Stimulated activated CD4-positive, alpha-beta T cell treated with anti-CD3 and anti-CD28 coated beads, Interleukin-1b, Interleukin-23, amount 100 ng/mL, for 4 hours (primary cell): ENCODE measurements at places on chromosomes 1 and 21.

- DNase-seq, result no peak
Observed at GRCh38 chr1:40312238-40313205, 4.6 kb downstream of the COL9A2 start.

DNA sequence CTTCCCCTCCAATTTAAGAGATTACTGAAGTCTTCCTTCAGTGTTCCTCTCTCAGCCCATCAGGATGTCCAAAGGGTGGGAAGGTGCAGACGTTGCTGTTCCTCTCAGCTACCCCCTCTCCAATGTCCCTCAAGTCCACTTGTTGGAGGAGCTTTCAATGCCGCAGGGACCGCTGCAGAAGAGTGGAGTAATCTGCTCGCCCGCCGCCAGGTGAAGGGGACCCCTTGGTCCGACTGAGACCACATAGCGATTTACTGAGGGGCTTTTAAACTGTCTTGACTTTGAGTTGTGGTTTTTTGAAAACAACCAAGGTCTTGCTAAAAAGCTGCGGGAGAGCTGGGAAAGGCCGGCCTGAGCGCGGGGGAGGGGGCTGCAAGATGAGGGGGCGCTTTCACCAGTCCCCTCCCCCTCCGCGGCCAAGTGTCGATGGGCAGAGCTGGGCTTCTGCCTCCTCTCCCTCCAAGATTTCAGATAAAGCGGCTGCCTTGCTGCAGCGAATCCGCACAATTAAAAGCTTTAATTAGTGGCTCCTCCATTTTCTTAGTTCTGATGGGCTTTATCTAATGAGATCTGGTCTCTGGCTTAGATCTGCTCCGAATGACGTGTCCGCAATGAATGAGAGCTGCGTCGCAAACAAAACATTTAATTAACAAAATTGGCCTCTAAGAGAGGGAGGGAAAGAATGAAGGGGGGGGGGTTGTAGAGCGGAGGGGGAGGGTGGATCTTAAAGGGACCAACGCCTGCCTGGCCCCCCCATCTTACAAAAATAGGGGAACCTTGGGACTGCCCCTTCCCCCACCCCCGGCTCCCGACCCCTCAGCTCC lies 5.9 kb downstream of the LMO4 start:
- DNase-seq, result no peak

- DNase-seq, result no peak
Observed at GRCh38 chr1:43537423-43538142, 6.9 kb downstream of the PTPRF start.

DNA sequence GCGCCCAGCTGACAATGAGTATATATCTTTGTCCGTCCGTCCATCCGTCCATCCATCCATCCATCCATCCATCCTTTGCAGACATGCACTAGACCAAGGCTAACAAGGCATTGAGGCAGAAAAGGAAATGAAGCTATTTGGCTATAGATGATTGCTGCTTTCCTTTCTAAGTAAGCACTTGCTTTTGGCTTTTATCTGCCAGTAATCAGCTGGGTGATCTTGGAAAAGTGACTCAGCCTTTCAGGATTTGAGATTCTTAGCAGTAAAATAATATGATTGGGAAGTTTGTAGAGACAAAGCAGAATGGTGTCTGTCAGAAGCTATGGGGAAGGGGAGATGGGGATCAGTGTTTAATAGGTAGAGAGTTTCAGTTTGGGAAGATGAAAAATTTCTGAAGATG lies 22.7 kb downstream of the ZFYVE9 start:
- no peak for DNase-seq

GRCh38 chr1:91031081-91031480 lies 9.2 kb upstream of the ZNF644 start:
- no peak for DNase-seq

- no peak for DNase-seq
Observed at GRCh38 chr1:65247419-65248359, 61.7 kb upstream of the DNAJC6 start.

- no peak for DNase-seq
Observed at GRCh38 chr1:82090104-82090503, 289.4 kb downstream of the ADGRL2 start.

GRCh38 chr1:13604721-13605120 lies 21.1 kb downstream of the PDPN start:
- no peak for DNase-seq

GRCh38 chr1:203276408-203276807 lies 28.9 kb upstream of the BTG2 start:
- DNase-seq, result no peak

GRCh38 chr1:10429868-10430215 lies 391 bp upstream of the CENPS start:
- DNase-seq, result no peak
